ENCODE measurements at places on chromosomes 13 and 19. TPM values are rescaled to one million over a fixed set of nuclear protein-coding genes. Genes with fewer than 3 reads are reported as not detected.

BCL3 gene
- 86.9 TPM for total RNA-seq

- no peak overlapping the region for H3K4me3 ChIP-seq
- no peak overlapping the region for H3K27ac ChIP-seq
- H3K4me1 ChIP-seq, result no peaks in the 10 kb centered on the region
- H3K27me3 ChIP-seq, result no peaks in the 10 kb centered on the region
Observed at GRCh38 chr13:53907891-53908290, 879.3 kb downstream of the OLFM4 start.

GRCh38 chr13:99559560-99559959 lies 58.3 kb downstream of the TM9SF2 start:
- no peaks in the 10 kb centered on the region for H3K4me1 ChIP-seq
- DNase-seq, result no peak
- peaks cover 22% of the 10 kb centered on the region for H3K36me3 ChIP-seq
- no peaks in the 10 kb centered on the region for H3K27me3 ChIP-seq

B3GNT8 gene
- 35.8 TPM for total RNA-seq

- DNase-seq, result peak; percentile 58
- no peak overlapping the region for H3K27ac ChIP-seq
- no peaks in the 10 kb centered on the region for H3K27me3 ChIP-seq
- no peaks in the 10 kb centered on the region for H3K4me1 ChIP-seq
- no peaks in the 10 kb centered on the region for H3K36me3 ChIP-seq
Observed at GRCh38 chr13:111371720-111372119, 51.3 kb downstream of the TEX29 start.
